ENCODE measurements at places on chromosomes 13 and 19. TPM values are rescaled to one million over a fixed set of nuclear protein-coding genes. Genes with fewer than 3 reads are reported as not detected.

PRR22 gene
- 1.1 TPM for total RNA-seq

CABP5 gene
- total RNA-seq = not detected

PPP1R12C gene
- 228 TPM for total RNA-seq

PSG3 gene
- not detected for total RNA-seq

GPR42 gene
- total RNA-seq = not detected

GDF15 gene
- total RNA-seq = 0.33 TPM

PPFIA3 gene
- 5.7 TPM for total RNA-seq

GRCh38 chr13:53240401-53241025 lies 211.9 kb downstream of the OLFM4 start:
- no peak for DNase-seq

DNA sequence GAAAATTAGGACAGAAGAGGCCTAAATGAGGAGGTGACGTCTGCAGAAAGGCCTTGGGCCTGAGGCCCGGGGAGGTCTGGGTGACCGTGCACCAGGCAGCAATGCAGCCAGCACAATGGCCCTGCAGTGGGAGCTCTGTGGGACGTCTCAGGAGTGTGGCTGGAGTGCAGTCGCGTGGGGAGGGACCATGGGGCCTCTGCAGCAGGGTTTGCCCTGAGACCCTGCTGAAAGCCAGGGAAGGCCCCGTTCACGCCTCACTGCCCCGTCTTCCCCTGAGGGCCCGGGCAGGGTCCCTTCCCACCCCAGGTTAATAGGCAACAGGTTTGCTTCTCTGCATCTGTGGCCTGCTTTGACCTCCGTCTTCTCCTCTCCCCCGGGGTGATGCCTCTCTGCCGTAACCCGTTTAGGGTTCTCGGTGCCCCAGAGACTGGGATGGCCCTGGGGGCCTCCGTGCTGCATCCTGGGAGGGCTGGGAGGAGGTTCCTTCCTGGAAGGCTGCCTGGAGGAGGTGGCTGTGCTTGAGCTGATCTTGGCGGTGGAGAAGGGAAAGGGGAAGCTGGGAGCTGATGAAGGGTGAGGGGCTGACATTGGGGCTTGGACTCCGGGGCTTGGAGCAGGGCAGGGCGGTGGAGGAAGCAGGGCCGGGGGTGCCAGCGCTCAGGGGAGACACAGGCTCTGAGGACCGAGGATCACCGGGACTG lies 9.7 kb downstream of the PALM start:
- no peak for DNase-seq

GRCh38 chr19:41849067-41849466 lies 4.2 kb downstream of the DMRTC2 start:
- no peak for DNase-seq

DNA sequence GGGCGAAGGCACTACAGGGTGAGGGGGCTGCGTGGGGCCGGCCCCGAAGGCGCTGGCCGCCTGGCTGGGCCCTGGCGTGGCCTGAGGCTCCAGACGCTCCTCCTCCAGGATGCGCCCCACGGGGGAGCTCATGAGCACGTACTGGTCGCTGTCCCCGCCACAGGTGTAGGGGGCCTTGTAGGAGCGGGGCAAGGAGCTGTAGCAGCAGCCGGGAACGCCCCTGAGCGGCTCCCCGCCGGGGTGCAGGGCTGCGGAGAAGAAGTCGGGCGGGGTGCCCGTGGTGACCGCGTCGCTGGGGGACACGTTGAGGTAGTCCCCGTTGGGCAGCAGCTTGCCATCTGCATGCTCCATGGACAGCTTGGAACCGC lies 3.0 kb downstream of the IRS2 start:
- no peak for DNase-seq

DNA sequence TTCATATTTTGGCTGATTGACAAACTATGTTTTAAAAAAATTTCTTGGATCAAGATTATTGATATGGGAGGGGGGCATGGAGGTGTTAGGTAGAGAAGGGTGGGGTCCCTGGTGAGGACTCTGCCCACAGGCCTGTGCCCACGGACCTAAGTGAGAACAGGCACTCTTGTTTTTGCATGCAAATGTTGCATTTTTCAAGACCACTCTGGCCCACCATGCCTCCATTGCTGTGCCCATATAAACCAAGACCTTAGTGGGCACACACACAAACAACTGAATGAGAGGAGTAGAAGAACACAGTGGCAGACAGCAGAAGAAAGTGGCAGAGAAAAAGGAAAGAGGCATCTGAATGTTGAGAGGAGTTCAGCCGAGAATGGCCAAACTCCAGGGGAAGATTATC lies 69.6 kb upstream of the ZNF98 start:
- DNase-seq = no peak

GRCh38 chr19:447816-448560 lies 12.8 kb downstream of the SHC2 start:
- DNase-seq = no peak

- DNase-seq = no peak
Measured at GRCh38 chr19:12913851-12914690, 5.0 kb downstream of the SYCE2 start.

GRCh38 chr13:87923753-87924152 lies 252.6 kb downstream of the SLITRK5 start:
- no peak for DNase-seq
